ENCODE measurements at places on chromosomes 16 and 17.

- DNase-seq = no peak
These were observed 2.2 kb upstream of the GSDMA start for GRCh38 chr17:39960524-39961041.

GRCh38 chr16:84090211-84090610 lies 26.5 kb downstream of the MBTPS1 start:
- no peak for DNase-seq

DNA sequence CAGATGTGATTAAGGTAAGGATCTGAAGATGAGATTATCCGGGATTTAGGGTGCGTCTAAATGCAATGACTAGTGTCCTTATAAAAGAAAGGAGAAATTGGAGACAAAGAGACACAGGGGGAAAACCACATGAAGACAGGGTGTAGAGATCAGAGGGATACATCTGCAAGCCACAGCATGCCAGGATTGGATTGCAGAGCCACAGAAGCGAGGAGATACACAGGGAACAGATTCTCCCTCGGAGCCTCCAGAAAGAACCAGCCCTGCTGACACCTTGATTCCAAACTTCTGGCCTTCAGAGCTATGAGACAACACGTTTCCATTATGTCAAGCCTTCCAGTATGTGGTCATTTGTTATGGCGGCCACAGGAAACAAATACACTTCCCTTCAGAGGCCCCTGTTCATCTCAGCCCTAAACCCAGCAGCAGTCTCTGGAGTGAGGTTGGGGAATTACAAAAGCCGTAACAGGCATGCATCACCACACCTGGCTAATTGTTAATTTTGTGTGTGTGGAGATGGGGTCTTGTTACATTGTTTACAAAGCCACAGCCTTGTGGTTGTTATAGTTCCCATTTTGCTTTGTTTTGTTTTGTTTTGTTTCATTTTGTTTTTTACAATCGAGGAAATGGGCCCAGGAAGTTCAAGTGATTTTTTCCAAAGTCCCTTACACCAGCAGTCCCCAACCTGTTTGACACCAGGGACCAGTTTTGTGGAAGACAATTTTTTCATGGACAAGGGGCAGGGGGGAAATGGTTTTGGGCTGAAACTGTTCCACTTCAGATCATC lies 51.6 kb upstream of the LYRM9 start:
- DNase-seq = no peak

DNA sequence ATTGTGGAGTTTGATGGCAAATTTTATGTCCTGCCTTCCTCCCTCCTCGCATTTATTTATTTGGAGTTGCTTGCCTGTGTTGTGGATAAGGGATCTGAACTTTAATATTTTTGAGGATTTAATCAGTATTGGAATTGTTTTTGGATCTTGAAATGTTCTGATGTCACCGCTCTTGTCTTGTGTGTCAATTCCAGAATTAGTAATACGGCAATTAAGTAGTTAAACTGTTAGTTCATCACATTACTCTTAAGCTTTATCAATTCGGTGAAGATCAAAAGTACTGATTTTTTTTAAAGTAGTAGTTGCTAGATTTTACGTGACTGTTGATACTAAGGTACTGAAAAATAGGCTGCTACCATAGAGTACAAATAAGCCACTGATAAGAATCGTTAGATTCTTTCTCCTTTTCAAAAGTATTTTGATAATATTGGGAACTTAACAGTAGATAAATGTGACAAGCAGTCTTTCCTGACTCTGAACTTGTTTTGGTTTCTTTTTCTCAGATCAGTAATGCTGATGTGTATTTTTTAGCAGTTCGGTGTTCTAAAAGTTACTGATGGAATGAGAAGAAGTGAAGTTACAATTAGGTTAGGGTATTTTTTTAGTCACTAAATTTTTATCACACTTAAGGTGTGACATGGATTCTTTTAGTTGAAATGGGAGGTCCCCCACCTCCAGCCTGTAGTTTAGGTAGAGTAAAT lies 2.0 kb downstream of the RBBP6 start:
- no peak for DNase-seq

GRCh38 chr16:88991813-88992350 lies 14.9 kb upstream of the CBFA2T3 start:
- DNase-seq = peak; percentile 51

DNA sequence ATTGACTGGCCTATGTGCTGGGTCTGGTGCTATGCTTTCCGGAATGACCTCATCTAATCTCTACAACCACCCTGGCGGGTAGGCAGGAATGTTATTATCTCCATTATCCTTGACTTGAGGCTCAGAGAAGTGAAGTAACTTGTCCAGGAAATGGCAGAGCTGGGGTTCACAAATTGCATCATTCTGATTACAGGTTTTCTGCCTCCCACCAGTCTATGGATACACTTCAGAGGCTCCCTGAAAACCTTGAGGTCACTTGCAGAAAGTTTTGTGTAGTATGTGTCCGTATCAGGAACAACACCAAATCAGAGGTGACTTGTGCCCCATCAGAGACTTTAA lies 19.1 kb downstream of the NOD2 start:
- no peak for DNase-seq

- no peak for DNase-seq
These were observed 25.4 kb downstream of the MXRA7 start for GRCh38 chr17:76685366-76685765.

DNA sequence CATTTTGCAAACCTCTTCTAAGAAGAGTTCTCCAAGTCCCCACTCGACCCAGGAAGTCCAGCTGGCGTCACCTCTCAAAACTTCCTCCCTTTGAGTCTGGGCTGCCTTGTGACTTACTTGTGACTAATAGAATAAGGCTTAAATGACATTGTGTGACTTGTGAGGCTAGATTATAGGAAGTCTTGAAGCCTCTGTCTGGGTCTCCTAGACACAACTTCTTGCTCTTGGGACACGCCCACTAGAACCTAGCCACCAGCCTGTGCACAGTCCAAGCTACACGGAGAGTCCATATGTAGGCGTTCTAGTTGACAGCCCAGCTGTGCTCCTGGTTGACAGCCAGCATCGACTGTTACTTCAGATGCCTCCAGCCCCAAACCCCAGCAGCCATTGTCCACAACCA lies 66.7 kb upstream of the TANC2 start:
- no peak for DNase-seq

- DNase-seq = no peak
These were observed 395.4 kb downstream of the NPIPA7 start for GRCh38 chr16:16774389-16774788.

- DNase-seq = no peak
These were observed 436 bp downstream of the SHPK start for GRCh38 chr17:3635474-3636153.

DNA sequence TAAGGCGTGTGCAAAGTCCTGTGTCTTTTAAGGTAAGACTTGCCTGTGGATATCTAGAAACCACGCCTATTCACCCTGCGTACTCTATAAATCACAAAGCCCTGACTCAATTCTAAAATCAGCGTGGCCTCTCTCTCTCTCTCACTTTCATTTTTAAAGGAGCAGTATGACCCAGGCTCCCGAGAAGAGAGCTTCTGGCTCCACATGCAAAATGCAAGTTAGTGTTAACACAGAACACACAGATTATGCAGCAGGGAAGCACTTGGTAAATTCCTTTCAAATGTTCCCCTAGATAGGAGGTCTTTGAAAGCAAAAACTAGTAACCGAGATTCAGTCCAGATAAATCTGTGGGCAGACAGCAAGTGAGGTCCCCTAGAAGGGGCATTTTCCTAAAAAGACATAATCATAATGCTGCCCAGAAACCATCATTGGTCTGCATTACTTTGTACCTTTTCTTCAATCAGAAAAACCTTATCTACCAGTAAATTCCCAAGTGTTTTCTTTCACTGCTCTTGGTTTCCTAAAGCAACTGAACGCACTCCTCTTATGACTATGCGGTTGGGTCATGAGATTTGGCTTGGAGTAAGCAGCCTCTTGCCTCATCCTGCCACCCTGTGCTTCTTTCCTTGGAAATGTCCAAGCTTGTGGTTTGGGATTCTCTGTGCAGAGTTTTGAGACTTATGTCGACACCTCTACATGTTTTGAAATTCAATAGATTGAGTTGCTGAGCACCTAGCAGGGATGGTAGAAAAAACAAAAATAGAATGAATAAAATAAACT lies 31.7 kb upstream of the KCNJ2 start:
- peak; percentile 83 for DNase-seq

DNA sequence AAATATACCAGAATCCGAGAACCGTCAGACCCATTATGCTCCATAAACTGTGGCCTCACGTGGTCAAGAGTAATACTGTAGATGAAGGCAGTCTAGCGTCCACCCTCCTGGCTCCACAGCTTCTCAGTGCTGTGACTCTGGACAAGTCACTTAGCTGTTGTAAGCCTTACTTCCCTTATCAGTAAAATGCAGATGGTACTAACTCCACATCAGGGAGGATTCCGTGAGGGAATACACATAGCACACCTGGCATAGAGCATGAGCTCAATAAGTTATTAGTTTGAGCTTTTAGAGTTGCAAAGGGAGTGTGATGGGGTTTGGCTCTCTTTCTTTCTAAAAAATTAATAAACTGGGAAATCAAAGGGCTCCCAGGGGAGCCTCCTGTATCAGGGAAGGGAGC lies 49.9 kb downstream of the CDYL2 start:
- no peak for DNase-seq

DNA sequence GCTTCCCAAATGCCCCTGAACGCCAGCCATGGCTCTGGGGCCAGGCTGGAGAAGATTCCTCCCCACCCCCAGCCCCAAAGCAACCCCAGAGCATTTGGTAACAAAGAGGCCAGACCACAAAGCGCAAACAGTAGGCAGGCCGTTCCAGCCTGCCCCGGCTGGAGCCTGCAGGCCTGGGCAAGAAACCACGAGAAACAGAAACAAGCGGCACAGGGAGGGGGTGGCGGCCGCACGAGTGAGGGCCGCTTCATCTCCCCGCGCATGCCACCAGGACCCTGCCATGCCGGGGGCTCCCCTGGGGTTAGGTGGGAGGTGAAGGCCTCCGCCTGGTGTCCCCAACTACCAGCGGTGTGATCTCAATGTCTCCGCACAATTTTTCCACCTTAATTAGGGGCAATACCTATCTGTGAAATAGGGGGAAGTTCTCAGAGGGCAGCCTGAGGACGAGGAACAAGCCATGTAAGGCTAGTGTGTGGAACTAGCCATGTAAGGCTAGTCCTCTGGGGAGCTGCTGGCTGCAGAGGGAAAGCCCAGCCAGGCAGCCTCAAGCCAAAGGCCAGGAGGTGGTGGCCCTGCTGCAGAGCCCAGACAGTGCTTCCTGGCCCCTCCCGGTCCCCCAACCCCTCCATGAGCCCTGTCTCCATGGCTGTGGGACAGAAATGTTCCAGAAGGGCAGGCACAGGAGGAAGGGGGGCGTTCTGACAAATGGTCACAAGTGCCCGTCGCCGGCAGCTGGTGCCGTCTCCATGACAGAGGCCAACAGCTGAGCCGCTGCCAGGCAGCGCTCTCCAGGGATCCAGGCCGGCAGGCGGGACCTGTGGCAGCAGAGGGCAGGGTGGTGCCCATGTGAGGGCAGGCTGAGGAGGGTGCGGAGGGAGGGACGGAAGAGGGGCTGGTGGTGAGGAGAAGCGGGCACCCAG lies 14.5 kb upstream of the MTSS2 start:
- no peak for DNase-seq

GRCh38 chr16:85178596-85178995 lies 66.3 kb upstream of the CIBAR2 start:
- DNase-seq = no peak

DNA sequence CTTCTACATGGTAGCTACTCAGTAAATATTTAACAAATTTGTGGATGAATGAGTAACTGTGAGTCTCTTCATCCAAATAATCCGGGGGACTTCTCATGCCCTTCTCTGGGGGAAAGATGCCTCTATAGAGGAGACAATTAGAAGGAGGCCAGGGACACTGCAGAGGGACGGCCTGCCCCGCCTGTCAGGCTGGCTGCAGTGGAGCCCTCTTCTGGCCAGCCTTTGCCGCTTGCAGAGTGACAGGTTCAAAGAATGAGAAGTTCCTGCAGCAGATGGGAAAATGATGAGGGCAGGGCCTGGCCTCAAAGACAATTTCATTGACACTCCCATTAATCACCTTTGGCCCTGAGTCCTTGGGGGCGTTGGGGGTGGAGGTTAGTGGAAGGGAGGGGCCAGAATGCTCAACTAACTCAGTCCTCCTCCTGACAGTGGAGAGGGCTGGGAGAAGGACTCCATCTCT lies 339.0 kb downstream of the MAF start:
- DNase-seq = no peak

DNA sequence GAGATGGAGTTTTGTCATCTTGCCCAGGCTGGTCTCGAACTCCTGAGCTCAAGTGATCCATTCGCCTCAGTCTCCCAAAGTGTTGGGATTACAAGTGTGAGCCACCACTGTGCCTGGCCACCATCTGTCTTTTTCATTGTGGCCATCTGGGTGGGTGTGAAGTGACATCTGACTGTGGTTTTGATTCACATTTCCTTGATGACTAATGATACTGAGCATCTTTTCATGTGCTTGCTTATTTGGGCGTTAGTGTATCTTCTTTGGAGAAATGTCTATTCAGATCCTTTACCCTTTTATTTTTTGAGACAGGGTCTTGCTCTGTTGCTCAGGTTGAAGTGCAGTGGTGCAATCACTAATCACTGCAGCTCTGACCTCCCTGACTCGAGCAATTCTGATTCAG lies 53.9 kb upstream of the ERN1 start:
- DNase-seq = no peak

DNA sequence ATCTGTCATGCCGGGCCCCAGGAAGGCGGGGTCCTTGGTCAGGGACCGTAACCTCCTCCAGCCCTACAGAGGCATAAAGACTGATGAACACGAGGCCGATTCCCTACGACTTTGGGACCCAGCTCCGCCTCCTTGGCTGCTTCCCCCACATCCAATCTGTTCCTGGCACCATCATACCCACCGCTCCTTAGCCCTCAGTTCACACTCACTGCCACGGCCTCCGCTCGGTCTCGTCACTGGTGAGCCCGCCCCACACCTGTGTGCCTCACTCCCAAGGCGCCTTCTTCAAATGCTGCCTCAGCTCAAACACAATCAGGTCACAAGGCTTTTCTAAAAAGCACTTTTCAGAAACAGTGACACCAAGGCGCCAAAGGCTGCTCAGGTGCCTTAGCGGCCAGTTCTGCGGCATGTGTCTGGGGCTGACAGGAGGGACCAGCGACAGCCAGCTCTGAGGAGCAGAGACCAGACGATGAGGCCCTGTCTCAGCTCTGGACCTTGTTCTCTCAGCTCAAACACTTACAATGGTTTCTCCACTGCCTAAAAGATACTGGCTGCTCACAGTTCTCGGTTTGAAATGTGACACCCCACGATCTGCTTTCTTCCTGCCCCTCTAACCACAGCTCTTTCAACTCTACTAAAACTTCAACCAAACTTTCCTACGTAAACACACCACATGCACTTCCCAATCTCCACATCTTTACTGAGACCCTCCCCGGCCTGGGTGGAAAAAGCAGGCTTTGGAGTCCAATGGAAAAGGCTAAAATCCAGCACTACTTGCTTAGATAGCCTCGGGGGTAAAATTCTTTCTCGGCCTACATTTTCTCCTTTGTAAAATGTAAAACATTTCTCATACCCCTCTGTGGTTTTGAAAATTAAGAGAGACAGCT lies 33.2 kb downstream of the CYB5D2 start:
- DNase-seq = peak; percentile 46

DNA sequence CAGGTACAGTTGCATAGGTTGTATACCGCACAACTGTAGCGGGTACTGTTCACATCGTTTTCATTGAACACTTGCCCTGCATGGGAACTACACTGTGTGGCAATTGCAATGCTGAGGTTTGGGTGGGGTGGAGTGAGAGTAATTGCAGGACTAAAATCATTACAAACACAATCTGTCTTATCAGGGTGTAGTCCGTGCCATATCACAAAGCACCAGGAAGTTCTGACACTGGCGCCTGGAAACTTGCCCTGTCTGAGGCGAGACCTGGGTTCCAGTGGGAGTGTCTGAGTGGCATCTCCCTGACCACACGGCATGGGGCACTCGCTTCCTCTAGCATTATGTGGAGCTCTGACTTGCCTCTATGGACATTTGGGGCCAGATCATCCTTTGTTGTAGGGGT lies 153.4 kb downstream of the RGS9 start:
- DNase-seq = no peak

- no peak for DNase-seq
These were observed 6.0 kb downstream of the CIITA start for GRCh38 chr16:10883004-10883403.

All from foreskin melanocyte (primary cell).